T-cell (primary cell): ENCODE measurements at places on chromosomes 5 and 9. TPM values are rescaled to one million over a fixed set of nuclear protein-coding genes. Genes with fewer than 3 reads are reported as not detected.

SPATA31C1 gene
- not detected for total RNA-seq

PHYKPL gene
- total RNA-seq: 208 TPM

C7 gene
- total RNA-seq: 1.4 TPM

SOHLH1 gene
- not detected for total RNA-seq

LCN12 gene
- total RNA-seq: 2.2 TPM

OSMR gene
- total RNA-seq: 0.10 TPM

SMIM33 gene
- 0.19 TPM for total RNA-seq

CCNJL gene
- not detected for total RNA-seq

CFAP77 gene
- total RNA-seq: not detected

SPINK4 gene
- total RNA-seq: not detected

APBA1 gene
- total RNA-seq: 1.8 TPM

NEUROG1 gene
- total RNA-seq: not detected

PCDHGA7 gene
- total RNA-seq: 0.19 TPM

SIT1 gene
- 57.1 TPM for total RNA-seq

GDA gene
- not detected for total RNA-seq

TRIM7 gene
- total RNA-seq: 1.6 TPM

MEIKIN gene
- 0.53 TPM for total RNA-seq

FUT7 gene
- total RNA-seq: 5.8 TPM

TRIM36 gene
- 0.35 TPM for total RNA-seq

FOXD4L3 gene
- total RNA-seq: not detected

C5orf47 gene
- not detected for total RNA-seq

SIL1 gene
- 16.0 TPM for total RNA-seq

IL9 gene
- not detected for total RNA-seq

LCN10 gene
- total RNA-seq: 1.8 TPM

ZMYND19 gene
- 42.0 TPM for total RNA-seq

LECT2 gene
- total RNA-seq: not detected

DOCK8 gene
- total RNA-seq: 215 TPM

CACNA1B gene
- total RNA-seq: 0.03 TPM

HNRNPA0 gene
- total RNA-seq: 32.7 TPM

BTNL8 gene
- not detected for total RNA-seq

PHF24 gene
- total RNA-seq: not detected

RMRP gene
- total RNA-seq: 10,537 TPM

MARCOL gene
- not detected for total RNA-seq

PCDHGA5 gene
- 0.41 TPM for total RNA-seq

IRX4 gene
- not detected for total RNA-seq

PCDHB5 gene
- total RNA-seq: 0.30 TPM

TTC39B gene
- 32.6 TPM for total RNA-seq
